ENCODE measurements at places on chromosomes 5 and 9. TPM values are rescaled to one million over a fixed set of nuclear protein-coding genes. Genes with fewer than 3 reads are reported as not detected.

Gene TMEM161B
- polyA plus RNA-seq: 37.1 TPM

Gene SPINK1
- 0.78 TPM for polyA plus RNA-seq

Gene BRD9
- polyA plus RNA-seq: 53.3 TPM

Gene DEPDC1B
- polyA plus RNA-seq: 11.2 TPM

Gene POLR1E
- polyA plus RNA-seq: 30.7 TPM

Gene IER5L
- polyA plus RNA-seq: 7.7 TPM

Gene RNF180
- polyA plus RNA-seq: 11.0 TPM

Gene TTC16
- 0.47 TPM for polyA plus RNA-seq

DNA sequence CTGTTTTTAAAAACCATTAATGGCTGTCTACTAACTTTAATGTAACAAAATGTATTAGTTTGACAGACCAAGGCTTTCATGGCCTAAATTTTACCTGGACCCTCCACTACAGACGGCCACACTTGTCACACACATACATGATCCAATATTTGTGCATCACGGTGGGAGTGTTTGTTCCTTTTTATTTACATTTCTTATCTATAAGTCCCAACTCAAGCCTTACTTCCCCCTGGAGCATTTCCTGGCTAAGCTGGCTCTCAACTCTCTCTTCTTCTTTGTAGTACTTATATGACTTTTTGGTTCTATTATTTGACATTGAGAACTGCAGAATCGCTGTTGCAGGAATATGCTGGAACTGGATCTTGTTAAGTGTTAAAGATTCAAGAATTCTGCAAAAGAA, 534.4 kb downstream of the RAB3C start:
- no peak for DNase-seq

DNA sequence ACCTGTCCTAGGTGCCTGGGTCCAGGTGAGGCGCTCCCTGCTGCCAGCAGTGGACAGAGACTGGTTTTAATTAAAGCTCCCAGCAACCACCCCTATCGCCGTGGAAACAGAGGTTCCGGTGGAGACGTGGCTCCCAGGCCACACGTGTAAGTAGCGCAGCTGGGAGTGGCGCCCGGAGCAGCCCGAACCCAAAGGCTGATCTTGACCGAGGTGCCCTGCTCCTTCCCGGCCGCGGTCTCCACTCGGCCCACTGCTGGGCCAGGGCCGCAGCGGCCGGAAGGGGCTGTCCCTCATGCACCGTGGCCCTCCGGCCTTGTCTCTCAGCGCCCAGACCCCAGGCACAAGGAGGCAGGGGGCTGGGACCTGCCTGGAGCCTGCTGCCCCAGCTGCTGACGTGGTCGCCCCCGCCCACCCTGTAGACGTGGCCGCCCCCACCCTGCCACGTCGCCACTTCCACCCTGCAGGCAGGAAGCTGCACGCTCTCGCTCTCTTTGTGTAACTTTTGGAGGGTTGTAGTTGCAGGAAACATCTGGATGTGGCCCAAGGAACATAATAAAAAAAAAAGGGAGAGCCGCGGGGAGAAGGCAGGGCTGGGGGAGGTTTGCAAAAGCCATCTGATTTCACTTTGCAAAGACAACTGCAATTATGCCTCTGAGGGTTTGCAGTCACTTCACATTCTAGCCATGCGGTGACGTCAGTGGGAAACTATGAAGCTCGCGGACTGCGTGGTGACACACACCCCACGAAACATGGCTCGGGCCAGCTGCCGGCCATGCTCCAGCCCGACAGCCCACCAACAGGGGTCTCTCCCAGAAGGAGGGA, 129.9 kb downstream of the RXRA start:
- DNase-seq: peak; percentile 94

- no peak for DNase-seq
Measured at GRCh38 chr9:105633411-105633810, 28.8 kb upstream of the TAL2 start.

DNA sequence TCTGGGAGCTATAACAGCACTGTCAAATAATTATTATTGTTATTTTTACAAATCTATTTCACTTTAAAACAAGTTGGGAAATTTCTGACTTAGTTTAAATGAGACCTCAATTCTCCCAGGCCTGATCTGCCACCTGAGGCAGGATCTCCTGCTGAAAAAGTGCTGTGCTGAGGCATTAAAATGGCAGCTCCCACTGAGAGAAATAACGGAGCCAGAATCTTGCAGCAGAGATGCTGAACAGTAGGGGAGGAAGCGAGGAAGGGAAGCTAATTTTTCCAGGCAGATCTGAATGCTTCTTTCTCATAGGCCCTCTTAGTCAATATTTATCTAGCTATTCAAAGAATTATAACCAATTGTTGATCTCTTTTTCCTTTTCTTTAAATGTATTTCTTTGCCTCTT, 196.3 kb downstream of the ZNF462 start:
- DNase-seq: no peak

DNA sequence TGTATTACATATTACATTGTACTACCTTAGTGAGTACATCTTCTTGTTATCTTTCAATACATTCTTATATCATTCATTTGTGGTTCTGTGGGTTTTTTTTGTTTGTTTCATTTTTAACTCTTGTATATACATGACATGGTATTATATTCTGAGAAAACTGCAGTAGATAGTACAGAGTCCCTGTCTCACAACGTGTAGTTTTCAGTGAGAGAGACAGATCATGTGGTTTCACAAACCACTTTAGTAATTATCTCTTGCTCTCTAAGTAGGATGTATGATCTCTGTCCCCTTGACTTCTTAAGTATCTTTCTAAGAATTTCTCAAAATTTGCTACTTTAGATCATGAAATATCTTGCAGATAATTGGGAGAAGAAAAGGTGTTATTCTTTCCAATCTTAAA, 745.9 kb upstream of the CDH9 start:
- no peak for DNase-seq

- DNase-seq: no peak
Measured at GRCh38 chr9:37998881-37999587, 70.0 kb downstream of the SHB start.

- DNase-seq: no peak
Measured at GRCh38 chr5:91283899-91284298, 99.2 kb downstream of the ARRDC3 start.

GRCh38 chr5:170941788-170942187, 80.0 kb downstream of the RANBP17 start:
- no peak for DNase-seq

DNA sequence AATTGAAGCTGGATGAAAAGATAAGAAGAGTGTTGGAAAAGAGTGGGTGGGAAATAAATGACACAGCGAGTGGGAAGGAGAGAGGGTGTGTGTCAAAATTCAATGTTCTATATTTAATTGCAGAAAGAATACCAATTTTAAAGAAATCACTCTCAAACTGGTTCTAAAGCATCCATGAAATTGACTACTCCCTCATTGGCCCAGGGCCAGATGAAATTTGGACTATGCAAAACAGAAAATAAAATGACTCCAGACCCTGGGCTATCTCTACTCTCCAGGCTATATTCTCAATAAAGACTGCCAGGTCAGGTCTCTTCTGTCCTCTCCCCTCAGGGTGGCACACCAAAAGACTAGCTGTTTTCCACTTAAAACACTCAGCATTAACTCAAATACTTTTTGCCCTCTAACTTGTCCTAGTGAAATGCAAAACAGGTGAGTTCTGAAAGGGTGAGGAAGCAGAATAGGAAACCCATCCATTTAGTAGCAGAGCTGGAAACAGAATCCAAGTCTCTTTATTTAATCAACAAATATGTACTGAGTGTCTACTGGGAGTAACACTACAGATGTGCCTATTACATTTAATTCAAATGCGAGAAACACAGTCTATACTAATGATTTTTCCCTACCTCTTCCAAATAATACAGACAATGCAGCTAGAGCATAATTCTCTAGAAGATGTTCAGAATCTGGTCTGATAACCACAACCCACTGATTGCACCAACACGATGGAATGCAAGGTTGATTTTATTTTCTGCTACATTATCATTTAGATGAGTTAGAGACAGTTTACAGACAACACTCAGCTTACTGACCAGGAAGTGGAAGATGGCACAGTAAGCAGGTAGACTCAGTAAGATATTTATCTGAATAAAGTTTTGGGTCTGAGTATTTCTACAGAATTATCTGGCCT, 42.1 kb downstream of the EFCAB9 start:
- DNase-seq: no peak

DNA sequence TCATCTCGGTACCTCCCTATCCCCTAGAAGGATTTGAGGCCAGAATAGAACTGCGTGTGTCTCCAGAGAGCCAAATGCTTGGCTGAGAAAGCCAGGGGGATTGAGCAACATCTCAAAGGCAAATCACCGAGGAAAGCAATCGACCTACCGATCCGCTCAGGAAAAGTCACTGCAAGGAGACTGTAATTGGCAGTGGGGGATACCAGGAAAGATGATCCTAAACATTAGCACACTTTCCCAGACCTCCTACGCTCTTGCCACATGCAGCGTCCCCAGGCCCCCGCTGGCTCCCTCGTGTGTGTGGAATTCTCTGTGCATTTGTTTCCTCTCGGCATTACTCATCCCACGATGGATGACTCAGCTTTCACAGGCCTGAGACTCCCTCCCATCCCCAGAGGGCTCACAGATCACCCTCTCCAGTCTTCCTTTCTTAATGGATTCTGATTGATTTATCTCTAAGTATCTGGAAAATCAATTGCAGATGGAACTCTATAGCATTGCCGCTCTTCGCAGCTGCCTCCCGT, 82.2 kb upstream of the ICE1 start:
- no peak for DNase-seq

GRCh38 chr5:75993183-75993582, 90.0 kb upstream of the SV2C start:
- DNase-seq: no peak

GRCh38 chr5:156753846-156754245, 96.2 kb upstream of the PPP1R2B start:
- DNase-seq: no peak

DNA sequence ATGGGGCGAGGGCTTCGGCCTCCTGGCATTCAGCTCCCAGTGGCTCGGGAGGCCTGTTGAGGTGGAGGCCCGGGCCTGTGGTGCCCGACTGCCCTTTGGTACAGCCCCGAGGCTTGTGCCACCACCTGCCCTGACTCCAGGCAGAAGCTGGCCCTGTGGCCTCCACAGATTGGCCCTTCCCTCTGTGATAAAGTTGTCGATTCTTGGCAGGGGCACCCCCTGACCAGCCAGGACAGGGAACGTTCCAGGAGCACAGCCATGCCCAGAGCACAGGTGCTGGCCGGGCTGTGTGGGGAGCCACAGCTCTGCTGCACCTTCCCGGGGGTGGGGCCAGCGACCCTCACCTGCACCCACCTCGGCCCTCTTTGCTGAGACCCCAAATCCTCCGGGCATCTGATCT, 32.7 kb downstream of the SLC6A18 start:
- no peak for DNase-seq

GRCh38 chr5:112604732-112605630, 132.7 kb upstream of the APC start:
- no peak for DNase-seq

GRCh38 chr9:130870491-130871381, 25.9 kb downstream of the QRFP start:
- DNase-seq: no peak
